CD4-positive, alpha-beta T cell treated with Interleukin-17A for 1 hour (primary cell): ENCODE measurements at places on chromosomes 13 and 19.
A peak's percentile ranks its signal among the peaks of the same experiment; 100 is the strongest.

GRCh38 chr13:51584731-51585672 lies 740 bp downstream of the WDFY2 start:
- DNase-seq: peak; percentile 79

GRCh38 chr13:91381371-91381770 lies 17.1 kb upstream of the GPC5 start:
- no peak for DNase-seq

- no peak for DNase-seq
These were observed 71.6 kb upstream of the UBAC2 start for GRCh38 chr13:99129050-99129449.

- no peak for DNase-seq
These were observed 9.2 kb downstream of the SUCLA2 start for GRCh38 chr13:47991859-47992258.

DNA sequence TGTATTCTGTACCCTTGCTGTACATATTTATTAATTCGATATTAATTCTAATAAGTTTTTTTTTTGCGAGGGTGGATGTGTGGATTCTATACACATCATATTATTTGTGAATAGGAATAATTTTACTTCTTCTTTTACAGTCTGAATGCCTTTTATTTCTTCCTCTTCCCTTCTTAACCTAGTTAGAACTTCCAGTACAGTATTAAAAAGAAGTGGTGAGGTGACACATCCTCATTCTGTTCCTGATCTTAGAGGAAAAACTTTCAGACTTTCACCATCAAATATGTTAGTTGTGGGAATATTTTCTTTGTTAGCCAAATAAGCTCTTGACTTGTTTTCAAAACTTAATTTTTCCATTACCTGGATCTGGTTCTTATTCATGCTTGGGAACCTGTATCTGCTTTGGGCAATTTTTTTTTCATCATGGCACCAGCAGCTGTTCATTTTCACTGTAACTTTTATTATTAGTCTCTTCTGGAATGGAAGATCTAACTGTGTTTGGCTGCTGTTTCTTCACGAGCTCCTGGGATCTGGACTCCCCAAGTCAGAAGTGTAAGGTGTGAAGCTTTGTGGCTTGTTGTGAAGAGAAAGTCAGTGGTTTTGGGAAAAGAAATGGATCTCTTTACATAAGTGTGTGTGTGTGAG lies 33.1 kb downstream of the RGCC start:
- no peak for DNase-seq
